CD4-positive, alpha-beta T cell treated with Interleukin-10 for 1 hour (primary cell): ENCODE measurements at places on chromosomes 7 and 10.

DNA sequence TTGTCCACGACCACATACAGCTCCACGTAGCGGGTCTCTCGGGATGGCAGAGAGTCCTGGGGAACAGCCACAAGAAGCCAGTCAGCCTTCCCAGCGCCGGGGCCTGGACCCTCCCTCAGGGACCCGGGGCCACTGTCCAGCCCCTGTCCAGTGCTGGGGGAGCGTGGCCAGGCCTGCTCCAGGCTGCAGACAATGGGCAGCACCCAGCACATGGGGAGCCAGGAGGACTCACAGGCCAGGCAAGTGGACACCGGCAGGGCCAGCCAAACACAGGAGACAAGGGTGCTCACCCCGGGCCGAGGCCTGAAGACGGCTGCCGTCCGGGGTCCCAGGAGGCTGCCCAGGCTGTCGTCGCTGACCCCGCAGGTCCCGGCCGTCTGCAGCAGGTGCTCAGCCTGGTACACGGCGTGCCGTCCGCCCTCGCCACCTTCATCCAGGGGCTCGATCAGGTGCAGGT lies 3.7 kb downstream of the ADAM8 start:
- no peak for DNase-seq

GRCh38 chr7:27516421-27516820 lies 146.3 kb downstream of the HIBADH start:
- DNase-seq, result no peak

DNA sequence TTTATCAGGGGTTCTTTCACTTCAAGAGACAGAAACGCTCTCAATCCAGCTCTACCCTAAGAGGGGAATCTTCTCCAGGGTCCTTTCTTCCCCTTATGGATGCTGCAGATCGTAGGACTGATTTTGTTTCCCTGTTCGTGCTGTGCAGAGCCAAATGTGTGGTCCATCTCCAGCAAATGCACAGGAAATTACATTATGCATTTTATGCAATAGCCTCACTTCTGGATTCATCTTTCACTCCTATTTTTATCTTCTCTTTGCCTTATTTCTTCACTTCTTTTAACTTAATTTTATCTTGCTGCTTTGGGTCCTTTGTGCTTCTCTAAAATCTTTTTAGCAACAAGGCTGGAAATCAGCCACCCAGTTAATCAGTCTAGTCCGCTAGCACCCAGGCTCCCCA lies 184.5 kb upstream of the INHBA start:
- DNase-seq, result no peak

DNA sequence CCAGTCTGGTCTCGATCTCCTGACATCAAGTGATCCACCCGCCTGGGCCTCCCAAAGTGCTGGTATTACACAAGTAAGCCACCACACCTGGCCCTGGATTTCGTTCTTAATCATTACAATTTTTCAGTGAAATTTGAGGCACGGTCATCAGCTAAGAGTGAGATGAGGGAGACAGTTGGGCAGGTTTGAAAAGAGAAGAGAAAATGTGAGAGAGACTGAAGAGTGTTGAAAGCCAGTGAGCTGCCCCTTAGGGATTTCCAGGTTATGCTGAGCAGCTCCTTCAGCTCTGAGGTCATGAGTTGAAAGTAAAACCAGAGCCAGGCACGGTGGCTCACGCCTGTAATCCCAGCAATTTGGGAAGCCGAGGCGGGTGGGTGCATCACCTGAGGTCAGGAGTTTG lies 5.9 kb upstream of the UPF2 start:
- no peak for DNase-seq

DNA sequence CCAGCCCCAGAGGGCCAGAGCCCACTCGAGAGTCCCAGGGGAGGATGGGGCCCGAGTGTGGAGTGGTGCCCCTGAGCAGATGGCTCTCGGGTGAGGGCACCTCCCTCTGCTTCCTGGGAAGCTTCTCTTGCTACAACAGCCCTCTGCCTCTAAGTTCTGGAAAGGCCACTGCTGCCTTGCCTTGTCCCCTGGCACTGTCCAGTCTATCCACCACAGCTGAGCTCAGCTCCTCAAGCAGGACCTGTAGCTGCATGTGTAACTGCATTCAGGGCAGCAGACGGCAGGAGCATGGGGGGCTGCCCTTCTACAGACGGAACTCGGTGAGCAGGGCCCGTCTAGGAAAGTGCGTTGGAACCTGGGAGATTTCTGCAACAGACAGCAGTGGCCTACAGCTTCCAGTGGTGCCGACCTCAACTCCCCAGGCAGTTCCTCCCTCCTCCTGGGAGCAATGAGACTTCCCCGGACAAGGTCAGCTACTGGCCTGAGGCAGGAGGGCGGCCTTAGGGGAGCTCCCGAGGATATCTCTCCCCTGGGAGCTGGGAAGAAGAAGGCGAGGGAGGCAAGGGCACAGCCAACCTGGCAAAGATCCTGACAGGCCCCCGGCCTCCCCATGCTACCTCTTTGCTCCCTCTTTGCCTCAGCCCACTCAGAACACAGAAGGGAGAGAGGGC lies 88.5 kb downstream of the DLG5 start:
- DNase-seq, result no peak

DNA sequence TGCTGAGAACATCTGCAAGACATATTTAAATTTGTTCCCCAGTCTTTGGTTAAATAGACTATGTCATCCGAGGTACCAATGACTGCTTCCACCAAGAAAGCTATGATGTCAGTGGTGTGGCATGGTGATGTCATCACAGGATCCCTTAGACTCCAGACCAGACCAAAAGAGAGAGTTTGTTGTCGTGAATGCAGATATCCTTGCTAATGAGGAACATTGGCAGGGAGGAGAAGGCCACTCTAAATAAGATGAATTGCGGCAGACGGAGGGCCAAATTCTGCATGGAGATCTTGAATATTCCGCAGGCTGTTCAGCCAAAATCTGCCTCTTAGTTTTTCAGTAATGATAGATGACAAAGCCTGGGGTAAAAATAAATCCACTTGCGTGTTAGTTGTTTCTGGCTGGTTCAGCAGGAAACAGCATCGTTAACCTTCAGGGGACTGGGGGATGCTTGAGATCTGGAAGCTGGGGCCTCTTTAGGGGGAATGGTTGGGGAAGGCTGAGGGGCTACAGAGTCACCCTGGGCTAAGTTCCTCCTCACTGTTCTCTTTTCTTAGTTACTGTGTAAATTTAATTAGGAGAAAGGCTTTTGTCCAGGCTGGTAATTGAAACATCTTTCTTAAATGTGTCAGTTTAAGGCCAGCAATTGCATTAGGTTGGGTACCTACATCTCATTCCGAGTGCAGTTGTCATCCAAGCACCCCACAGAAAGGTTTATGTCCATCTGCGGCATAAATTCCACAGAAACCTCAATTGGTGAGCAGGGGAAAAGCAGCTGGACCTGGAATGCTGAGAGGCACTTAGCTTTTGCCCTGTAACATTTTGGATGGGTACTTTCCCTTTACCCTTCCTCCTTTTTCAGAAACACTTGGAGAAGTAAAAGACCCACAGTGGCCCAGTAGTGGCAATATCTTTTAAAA lies 11.6 kb upstream of the CAMK1D start:
- DNase-seq, result no peak

DNA sequence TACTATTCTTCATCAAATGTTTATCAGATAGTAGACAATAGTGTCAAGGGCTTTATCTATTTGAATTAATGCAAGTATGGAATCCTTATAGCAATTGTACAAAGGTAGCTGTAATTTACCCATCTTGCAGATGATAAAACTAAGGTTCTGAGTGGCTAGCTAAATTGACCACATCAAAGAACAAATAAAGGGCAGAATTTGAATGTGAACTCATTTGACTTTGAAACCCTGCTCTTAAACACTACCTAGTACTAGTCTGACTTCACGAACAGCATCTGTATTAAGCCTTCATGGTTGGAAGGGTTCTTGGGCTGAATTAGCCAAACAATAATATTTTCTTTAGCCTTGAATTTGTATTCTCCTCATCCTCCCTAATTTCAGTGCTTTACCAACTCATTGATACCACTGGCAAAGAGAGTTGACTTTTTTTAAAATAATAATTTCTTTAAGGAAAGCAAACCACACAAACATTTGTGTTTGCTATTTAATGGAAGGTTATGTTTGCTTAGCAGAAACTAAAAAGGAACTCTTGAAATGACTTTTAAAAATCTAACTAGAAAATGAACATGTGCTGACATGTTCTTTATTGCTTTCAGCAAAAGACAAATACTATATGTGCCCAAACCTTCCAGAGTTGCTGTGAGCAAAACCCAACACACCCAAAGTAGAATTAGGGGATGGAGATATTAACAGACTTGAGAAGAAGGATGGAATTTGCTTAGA lies 322.6 kb downstream of the RNLS start:
- no peak for DNase-seq

GRCh38 chr10:34938399-34938670 lies 123.2 kb upstream of the PARD3 start:
- DNase-seq, result no peak
